ENCODE measurements at places on chromosomes 12 and 14.

DNA sequence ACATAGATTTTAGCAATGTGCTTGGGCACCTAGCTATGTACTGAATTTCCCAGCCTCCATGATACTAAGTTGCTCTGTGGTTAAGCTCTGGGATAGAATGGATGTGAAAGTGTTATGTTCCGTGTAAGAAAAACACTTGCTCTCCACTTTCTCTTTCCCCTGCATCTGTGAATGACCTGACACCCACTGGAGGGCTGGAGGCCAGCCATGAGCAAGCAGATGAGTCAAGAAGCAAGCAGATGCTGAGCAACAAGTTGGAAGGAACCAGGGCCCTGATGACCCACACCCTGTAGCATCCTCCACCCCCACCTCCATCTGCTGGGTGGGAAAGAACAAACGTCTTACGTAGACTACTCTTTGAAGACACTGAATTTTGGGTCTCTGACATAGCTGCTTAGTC, 56.6 kb downstream of the EID3 start:
- DNase-seq: no peak

- no peak for DNase-seq
Measured at GRCh38 chr14:99212646-99213045, 59.4 kb downstream of the BCL11B start.

DNA sequence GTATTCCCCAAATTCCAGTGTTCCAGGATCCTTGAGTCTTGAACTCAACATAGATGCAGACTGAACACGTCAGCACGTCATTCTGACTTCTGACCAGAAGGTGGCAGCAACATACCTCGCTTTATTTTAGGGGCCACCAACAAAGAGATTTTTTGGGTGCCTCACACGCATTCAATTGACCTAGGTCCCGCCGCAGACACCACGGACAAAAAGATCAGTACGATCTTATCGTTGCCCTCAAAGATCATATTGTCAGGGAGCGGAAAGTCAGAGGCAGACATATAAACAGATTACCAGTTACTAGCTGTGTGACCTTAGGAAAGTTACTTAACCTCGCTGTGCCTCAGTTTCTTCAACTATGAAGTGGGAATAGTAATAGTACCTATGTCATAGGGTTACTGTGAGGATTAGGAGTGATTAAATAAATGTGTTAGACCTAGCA, 6.5 kb upstream of the PRPH start:
- DNase-seq: peak; percentile 17

GRCh38 chr12:27785882-27786570, 6.0 kb upstream of the MANSC4 start:
- no peak for DNase-seq

GRCh38 chr14:32350020-32350419, 20.9 kb downstream of the AKAP6 start:
- no peak for DNase-seq

DNA sequence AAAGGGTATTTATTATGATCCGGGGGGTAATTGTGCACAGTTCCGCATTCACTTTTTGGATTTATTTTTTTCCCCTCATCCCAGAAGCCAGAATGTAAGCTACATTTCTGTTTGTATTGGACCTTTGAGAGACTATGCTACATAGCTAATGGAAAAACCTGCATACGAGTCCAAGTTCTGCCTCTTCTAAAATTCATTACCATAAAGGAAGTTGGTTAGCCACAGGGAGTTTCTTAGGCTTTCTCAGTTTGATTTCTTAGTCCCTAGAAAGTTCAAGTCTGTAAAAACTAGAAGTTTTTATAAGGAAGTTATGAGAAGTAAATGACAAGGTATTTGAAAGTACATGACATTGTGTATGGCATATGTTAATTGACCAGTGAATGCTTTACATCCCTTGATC, 138.7 kb downstream of the PDE3A start:
- DNase-seq: no peak

- no peak for DNase-seq
Measured at GRCh38 chr12:42278128-42278510, 40.1 kb upstream of the YAF2 start.

DNA sequence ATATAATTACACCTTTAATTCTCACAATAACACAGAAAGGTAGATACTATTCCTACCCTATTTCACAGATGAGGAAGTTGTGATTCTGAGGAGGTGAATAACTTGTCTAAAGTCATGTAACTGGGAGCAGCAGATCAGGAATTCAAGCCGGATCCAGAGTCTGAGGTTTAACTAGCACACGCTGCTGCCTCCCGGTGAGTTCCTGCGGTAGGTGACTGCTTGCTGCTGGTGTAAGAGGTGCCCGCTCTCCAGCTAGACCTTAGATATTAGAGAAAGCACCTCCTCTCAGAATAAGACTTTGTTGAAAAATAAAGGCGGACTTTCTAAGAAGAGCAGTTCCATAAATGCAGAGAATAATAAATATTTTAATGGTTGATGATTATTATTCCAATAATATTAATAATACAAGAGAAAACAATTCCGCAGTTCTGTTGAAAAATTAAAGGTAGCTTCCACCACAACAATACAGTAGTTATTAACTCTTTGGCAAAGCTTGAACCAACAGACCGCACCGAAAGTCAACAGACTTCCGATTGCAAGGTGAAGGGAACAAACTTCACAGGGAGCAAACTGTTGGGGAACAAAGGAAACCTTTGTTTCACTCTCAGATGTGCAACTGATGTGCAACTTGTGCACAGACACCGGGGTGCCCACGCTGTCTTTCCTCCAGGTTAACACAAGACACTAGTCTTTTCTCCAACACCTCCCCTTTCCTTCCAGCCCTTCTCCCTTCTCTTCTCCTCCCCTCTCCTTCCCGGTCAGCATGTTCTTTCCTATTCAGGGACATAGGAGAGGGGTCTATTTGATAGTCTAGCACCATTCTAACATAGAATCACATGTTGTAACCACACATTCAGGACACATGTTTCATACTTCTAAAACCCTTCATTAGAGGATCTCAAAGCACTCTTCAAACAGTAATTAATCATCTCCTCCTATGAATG, 73.2 kb upstream of the EGLN3 start:
- DNase-seq: no peak

- no peak for DNase-seq
Measured at GRCh38 chr12:109503611-109504010, 26.2 kb downstream of the UBE3B start.

- no peak for DNase-seq
Measured at GRCh38 chr12:6326316-6327228, 15.3 kb downstream of the TNFRSF1A start.

- peak; percentile 82 for DNase-seq
Measured at GRCh38 chr12:124497658-124498057, 69.8 kb downstream of the NCOR2 start.

GRCh38 chr12:53179687-53180219, 769 bp upstream of the ZNF740 start:
- DNase-seq: no peak

GRCh38 chr14:53606203-53606602, 350.4 kb downstream of the BMP4 start:
- DNase-seq: no peak
